EL (cell line): ENCODE measurements at places on chromosomes 5 and 9.

DNA sequence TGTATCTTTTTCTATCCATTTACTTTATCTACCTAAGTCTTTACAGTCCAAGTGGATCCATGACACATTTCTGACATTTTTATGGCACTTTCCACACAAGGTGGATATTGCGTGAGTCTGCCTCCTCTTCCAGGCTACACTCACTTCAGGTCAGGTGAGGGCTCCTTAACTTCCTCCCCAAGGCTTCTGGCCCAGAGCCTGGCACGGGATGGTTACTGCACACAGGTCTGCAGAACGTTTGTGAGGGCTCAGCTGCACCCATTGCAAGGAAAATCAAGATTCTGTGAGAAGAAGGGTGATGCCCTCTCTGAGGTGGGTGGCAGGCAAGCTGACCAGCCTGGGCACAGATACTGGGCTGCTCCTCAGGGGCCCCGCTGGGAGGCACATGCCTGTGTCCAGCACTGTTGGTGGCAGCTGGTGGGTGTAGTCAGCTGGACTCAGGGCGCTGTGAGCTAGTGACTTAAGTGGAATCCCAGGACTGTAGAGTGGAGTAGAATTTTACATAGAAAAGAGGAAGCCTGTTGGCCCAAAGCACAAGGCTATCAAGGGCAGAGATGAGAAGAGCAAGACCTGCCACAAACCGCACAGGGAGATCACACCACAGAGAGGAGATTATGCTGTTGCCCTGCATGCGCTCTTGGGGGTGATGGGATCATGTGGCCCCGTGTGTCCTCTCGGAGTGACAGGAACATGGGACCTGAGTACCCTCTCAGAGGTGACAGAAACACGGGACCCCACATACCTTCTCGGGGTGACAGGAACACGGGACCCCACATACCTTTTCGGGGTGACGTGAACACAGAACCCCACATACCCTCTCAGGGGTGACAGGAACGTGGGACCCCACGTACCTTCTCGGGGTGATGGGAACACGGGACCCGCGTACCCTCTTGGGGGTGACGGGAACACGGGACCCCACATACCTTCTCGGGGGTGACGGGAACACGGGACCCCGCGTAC, 21.3 kb downstream of the AHRR start:
- no peak for DNase-seq

GRCh38 chr9:137127301-137128157, 11.4 kb upstream of the GRIN1 start:
- DNase-seq: no peak

DNA sequence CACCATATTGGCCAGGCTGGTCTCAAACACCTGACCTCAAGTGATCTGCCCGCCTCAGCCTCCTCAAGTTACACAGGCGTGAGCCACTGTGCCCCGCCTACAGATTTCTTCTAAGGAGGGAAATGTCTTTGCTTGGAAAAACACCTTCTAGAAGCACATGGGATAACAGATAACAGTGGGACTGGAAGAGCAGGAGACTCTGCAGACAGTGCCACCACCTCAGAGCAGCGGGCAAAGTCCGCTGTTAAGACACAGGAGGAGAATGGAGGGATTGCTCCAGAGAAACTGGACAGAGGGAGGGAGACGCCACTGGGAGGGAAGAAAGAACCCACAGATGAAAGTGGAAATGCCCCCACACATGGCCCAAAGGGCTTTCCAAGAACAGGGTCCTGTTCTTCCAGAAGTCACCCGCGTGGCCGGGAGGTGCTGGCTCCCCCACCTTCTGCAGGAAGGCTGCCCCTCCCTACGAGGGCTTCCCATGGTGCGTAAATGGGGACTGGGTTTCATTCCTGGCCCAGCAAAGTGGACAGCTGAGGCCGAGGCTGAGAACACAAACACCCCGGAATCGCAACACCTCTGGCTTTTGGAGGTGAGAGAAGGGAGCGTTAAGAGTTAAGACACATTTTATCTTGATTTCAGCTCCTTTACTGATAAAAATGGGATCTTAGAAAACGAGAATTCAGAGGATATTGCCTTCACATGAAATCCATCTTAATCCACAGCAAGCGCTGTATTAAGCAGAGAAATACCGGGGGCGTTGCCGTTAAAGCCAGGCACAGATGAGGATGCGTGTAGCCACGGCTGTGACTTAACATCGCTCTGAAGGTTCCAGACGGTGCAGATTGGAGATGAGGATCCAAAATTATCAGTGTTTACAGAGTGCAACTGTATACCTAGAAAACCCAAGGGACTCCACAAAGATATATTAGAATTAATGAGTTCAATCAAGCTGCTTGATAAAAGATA, 11.2 kb downstream of the ADAMTS2 start:
- no peak for DNase-seq

GRCh38 chr5:139295346-139296057, 2.0 kb downstream of the MATR3 start:
- DNase-seq: no peak
